NCI-H524 (cell line): ENCODE measurements at places on chromosomes 7 and 10.

DNA sequence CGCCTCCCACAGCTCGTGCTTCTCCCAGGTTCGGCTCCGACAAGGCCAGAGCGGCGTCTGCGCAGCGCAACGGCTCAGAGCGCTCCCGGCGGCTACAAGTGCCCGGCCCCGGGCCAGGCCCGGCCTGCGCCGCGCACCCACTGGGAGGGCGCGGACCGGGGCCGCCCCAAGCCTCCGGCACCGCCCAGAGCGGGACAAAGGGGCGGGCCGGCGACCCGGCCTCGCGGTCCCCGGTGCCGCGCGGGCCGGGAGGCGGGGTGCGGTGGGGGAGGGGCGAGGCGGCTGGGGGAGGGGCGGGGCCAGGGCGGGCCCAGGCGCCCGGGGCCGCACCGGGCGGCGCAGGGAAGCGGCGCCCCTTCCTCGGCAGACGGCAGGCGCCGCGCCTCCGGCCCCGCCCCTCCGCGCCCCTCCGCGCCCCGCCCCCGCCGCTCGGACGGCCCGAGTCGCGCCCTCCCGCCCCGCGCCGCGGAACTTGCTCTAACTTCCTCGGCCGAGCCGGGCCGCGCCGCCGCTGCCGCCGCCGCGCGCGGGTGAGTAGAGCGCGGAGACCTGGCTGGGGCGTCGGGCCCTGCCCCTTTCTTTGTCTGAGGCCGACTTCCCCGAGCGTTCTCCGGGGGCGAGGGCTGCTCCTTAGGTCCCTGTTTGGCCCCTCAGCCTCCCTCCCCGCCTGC, at the start of gene TSPAN14:
Gene TSPAN14, plus strand, starts transcription at position 469 of the 671 bp plus-strand sequence. CDS start 34,924 bp downstream, outside the sequence.
- DNase-seq, result peak; percentile 53

GRCh38 chr10:1116051-1116450, 59.9 kb downstream of the WDR37 start:
- DNase-seq, result no peak

DNA sequence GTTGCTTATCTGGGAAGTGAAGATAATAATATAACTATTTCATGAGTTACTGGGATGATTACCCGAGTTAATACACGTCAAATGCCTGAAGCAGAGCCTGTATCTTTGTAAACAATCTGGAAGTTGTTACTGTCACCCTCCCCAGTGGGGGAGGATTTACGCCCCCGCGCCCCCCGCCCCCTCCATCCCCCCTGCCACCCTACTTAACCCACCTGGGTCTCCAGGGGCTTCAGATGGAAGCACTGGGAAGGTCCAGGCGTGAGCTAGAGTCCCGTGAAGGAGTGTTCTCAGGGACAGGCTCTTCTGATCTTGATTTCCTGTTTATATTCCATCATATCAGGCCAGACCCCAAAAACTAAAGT, 691 bp upstream of the PPA1 start:
- no peak for DNase-seq

- DNase-seq, result peak; percentile 0
Measured at GRCh38 chr10:86068231-86069054, 298.2 kb downstream of the GRID1 start.

GRCh38 chr7:54906963-54907362, 111.9 kb upstream of the EGFR start:
- no peak for DNase-seq

DNA sequence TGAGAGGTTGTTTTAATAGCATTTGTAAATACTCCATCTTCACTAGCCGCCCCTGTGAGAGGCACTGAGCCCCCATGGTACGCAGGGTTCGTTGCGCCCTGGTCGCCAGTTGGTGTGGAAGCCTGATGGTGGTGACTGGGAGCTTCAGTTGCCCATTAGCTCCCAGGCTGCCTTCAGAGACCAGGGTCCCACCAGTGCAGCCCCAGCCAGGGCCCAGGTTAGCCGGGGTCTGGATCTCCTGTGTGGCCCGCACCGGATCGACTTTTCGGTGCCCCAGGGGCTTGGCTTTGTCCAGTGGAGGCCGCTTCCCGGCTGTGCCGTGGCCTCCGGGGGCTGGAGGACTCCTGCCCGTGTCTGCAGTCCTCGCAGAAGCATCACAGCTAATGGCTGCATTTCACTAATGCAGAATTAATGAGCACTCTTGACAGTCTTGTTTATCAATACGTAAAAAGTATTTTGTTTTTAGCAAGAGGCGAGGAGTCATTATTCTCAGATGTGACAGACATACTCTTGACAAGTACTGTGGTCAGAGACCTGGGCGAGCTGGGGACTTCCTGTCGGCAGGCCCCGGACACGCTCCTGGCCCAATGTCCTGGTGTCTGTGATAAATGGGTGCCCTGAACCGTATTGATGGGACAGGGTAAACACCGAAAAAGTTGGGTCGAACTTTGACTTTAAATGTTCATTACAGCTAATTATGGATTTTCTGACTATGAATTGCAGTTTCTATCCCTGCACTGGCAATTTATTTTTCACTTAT, 99.8 kb downstream of the NKX6-2 start:
- no peak for DNase-seq

GRCh38 chr10:4561296-4561695, 264.7 kb upstream of the AKR1E2 start:
- peak; percentile 40 for DNase-seq

DNA sequence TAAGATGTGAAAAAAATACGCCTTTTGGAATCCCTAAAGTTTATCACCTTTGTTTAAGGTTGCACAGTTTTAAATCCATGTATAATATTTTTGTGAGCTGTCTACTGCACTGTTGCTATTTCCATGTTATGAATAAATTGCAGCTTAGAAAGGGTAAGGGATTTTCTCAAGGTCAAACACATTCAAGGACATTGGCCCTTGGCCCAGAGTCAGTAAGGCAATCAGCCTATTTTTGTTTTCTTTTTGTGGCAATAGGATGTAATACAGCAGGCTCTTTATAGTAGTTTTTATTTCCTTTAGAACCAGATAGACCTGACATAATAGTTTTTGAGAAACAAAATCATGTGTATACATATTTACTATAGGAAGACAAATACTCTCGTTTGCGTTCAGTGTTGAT, 219.8 kb downstream of the ACTR3B start:
- DNase-seq, result no peak

GRCh38 chr10:92014620-92015019, 91.0 kb downstream of the BTAF1 start:
- no peak for DNase-seq

- DNase-seq, result no peak
Measured at GRCh38 chr10:26689399-26689798, 8.1 kb upstream of the PDSS1 start.

DNA sequence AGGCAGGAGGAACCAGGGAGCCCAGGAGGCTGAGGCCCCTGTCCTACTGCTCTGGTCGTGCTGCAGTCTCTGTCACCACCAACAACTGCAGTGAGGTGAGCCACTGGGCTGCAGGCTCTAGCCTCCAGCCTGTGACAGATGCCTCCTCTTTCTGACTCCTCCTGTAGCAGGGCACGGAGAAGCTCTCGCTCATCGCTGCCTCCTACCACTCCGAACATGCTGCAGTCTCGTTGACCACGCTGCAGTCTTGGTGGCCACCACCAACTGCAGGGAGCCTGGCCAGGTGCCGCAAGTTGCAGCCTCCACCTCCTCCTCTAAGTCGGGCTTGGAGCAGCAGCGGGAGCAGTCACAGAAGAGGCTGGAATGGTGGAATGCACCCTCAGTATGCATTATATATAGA, 22.1 kb upstream of the VOPP1 start:
- no peak for DNase-seq

- DNase-seq, result no peak
Measured at GRCh38 chr7:157766098-157766497, 429.3 kb downstream of the DNAJB6 start.

DNA sequence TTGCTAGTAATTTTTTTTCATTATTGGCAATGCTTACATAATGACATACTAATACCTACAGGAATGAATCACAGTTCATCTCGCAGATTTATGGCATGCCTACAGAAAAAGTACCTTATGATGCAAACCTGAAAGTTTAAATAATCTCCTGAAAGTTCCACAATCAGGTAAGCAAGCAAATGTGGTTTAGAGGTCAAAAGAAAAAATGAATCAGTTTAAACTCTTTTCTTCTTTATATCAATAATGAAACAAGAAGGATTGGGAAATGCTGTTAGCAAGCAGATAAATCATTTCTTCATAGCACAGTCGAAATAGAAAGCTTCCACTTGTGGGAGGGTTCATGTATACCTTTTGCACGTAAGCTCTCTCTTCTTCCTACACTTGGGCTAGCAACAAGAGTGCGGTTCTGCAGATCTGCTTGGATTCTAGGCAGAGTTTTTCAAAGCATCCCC, 53.7 kb upstream of the MTPN start:
- DNase-seq, result no peak
